ENCODE measurements at places on chromosomes 12 and 14.
A peak's percentile ranks its signal among the peaks of the same experiment; 100 is the strongest.

DNA sequence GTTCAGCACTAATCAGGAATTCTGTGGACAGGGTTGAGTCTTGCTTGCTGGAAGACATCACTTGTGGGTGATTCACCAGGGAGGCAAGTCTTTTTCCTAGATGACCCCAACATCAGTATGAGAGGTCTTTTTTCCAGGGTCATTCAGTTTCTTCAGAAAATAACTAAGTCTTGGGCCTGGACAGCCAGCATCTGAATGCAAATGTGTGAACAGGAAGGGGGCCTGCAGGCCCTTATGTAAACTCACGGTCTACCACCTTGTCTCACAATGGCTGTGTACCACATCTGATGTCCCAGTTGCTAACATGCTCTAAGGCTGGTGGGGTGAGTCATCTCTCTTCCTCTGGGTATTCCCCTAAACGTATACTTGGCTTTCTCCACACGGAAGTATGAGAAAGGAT, 79.2 kb downstream of the HECTD4 start:
- DNase-seq = peak; percentile 20

GRCh38 chr14:75010472-75011093, 7.9 kb downstream of the EIF2B2 start:
- no peak for DNase-seq

DNA sequence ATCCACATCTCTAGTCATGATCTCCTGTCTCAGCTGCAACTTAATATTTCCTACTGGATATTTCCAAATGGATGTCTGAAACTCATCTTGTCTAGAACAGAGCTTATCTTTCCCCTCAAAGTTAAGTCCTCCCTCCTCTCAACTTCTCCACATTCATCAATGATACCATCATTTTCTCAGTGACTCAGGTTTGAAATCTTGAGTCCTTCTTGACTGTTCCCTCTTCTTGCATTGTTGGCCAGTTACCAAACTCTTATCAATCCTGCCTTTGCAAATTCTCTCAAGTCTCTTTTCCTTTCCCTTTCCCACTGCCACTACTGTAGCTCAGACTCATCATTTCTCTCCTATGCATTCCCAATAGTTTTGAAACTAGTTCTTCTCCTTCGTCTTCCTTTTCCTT, 14.3 kb upstream of the CHURC1 start:
- no peak for DNase-seq

- no peak for DNase-seq
These were observed 1.3 kb downstream of the TAS2R30 start for GRCh38 chr12:11133162-11133561.

- no peak for DNase-seq
These were observed 1.9 kb upstream of the PIWIL1 start for GRCh38 chr12:130335517-130336392.

- DNase-seq = no peak
These were observed 83.6 kb upstream of the DIO3 start for GRCh38 chr14:101477648-101478047.

DNA sequence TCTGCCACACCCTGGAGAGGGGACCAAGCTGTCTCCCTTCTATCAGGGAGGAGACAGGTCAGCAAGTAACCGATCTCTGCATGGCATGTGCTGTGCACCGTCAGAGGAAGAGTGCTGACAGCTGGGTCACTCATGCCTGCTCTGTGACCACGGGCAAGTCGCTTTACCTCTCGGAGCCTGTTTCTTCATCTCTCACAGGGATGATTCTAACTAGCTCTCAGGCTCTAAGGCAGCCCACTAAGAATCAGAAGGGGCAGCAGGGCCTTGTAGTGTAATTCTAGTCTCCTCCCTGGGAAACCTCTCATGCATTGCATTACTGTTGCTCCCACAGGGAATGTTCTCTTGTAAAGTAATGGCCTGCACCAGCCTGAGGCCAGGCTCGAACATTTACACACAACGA, 11.9 kb downstream of the CD9 start:
- no peak for DNase-seq

DNA sequence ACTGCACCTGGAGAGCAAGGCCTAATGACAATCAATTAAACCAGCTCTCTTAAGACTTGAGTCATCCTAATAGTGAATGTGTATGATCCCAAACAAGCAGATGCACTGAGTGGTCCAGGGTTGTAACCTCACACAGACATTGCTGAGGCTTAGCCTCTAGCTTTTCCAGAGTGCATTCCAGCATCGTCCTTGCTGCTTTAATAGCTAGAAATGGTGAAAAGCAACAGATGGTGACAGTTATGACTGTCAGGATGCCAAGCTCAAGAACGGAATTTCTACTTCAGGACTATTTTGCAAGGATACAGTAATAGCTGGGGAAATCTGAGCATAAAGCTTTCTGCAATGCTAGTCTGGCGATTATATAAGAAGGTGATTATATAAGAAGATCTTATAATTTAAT, 34.6 kb downstream of the PTPRR start:
- no peak for DNase-seq

GRCh38 chr12:49619286-49619685, 4.1 kb upstream of the PRPF40B start:
- no peak for DNase-seq

DNA sequence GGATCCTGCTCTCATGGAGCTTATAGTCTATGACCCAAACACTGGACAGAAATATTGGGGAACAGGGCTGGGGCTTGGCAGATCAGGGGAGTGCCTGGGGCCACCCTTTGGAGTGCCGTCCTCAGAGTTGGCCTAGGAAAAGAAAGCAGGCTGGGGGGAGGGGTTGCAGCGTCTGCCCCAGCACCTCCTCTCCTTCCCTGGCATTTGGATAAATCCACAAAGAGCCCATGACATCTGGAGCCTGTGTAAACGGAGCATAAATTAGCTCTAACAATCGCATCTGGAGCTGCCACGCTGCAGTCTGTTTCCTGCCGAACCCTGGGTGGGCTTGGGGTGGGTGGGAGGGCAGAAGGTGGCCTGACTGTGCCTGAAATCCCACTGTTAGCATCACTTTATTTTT, 63.8 kb downstream of the MVK start:
- DNase-seq = no peak

GRCh38 chr12:119660076-119660475, 7.9 kb upstream of the PRKAB1 start:
- no peak for DNase-seq

- no peak for DNase-seq
These were observed 135.8 kb downstream of the EML1 start for GRCh38 chr14:99928963-99929362.

DNA sequence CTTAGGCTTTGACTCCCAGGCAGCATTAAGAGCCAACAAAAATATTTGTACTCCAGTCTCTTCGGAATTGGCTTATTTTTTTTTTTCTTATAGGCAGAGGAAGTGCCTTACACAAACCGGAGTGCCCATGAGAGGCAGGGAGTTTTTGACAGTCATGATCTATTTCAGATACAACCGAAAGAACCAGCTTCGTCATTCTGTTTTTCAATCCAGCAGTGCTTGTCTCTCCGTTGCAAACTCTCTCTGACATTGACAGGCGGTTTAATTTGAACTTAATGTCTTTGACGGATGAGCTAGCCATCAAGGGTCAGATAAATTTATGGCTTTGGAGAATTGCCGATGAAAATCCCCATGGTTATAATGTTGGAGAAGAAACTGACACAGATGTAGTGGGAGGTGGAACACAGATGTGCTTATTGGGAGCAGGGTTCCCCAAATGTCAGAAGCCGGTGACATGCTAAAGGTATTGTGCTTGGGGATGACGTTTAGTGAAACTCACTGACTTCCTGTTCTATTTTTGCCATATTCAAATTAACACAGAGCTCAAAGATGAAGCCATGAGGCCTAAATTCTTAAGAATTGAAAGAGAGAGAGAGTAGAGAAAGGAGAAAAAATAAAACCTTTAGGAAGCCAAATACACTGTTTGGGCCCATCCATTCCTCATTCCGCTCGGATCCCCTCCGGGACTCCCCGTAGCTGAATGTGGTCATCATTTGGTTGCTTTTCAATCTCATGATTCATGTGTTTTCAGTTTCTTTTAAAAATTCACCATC, 59.7 kb downstream of the PLXNC1 start:
- DNase-seq = peak; percentile 50

GRCh38 chr12:106269150-106269771, 21.4 kb upstream of the CKAP4 start:
- DNase-seq = no peak

- DNase-seq = no peak
These were observed 183.0 kb downstream of the ERC1 start for GRCh38 chr12:1173781-1174617.

- peak; percentile 14 for DNase-seq
These were observed 34.8 kb downstream of the DIO3 start for GRCh38 chr14:101595887-101596721.

- no peak for DNase-seq
These were observed 1.2 kb downstream of the CIROP start for GRCh38 chr14:23103581-23103980.

DNA sequence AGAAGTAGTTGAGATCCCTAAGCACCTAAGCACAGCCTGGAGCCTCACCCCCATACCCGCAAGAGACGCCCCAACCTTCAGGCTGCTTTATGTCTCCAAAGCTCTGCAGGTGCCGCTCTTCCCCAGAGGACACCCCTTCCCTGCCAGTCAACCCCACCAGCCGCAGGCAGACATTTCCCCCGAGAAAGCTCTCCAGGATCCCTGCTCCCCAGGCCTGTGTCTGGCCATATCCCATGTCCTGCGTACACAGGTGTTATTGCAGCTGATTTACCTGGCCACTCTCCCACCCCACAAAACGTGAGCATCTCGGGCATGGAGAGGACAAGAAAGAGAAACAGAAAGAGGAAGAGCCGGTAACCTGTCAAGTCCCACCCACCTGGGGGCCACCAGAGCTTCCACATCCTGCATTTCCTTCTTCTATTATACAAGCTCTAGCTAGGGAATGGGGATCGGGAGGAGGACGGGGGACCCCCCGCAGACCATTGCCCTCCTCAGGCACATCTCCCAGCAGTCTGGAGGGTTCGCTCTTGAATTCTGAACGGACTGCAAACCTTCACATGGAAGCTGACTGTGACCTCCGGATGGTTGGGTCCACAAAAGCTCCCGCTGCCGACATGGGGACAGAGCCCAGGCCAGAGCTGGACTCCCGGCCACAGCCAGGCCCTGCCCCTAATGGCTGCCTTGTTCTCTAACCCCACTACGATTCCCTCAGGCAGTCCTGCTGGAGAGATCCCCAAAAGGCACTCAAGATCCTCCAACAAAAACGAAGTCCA, 17.6 kb downstream of the CCDC88C start:
- DNase-seq = no peak
